HAP-1 (cell line): ENCODE measurements at places on chromosomes 11 and 22.
A peak's percentile ranks its signal among the peaks of the same experiment; 100 is the strongest.

- no peak for DNase-seq
Measured at GRCh38 chr11:32983506-32983905, 32.2 kb upstream of the DEPDC7 start.

- no peak for DNase-seq
Measured at GRCh38 chr11:71334191-71334590, 81.8 kb upstream of the SHANK2 start.

DNA sequence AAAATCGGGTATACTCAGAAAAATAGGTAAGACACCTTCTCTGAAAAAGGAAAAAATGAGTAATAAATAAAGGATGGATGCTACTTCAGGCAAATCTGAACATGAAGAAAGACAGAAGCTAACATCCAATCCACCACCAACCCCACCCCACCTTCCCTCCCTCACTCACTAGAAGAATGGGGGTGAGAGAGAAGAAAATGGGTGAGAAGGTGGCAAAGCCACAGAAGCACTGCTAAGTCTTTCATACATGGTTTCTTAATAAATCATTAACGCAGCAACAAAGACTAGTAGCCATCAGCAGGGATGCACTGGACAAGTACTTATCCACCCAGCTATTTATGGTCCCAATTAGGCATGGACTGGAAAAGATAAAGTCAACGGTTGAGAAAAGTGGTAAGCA lies 5.9 kb downstream of the FHIP1B start:
- DNase-seq = no peak

GRCh38 chr22:27799827-27800249 lies 1.7 kb downstream of the MN1 start:
- no peak for DNase-seq

DNA sequence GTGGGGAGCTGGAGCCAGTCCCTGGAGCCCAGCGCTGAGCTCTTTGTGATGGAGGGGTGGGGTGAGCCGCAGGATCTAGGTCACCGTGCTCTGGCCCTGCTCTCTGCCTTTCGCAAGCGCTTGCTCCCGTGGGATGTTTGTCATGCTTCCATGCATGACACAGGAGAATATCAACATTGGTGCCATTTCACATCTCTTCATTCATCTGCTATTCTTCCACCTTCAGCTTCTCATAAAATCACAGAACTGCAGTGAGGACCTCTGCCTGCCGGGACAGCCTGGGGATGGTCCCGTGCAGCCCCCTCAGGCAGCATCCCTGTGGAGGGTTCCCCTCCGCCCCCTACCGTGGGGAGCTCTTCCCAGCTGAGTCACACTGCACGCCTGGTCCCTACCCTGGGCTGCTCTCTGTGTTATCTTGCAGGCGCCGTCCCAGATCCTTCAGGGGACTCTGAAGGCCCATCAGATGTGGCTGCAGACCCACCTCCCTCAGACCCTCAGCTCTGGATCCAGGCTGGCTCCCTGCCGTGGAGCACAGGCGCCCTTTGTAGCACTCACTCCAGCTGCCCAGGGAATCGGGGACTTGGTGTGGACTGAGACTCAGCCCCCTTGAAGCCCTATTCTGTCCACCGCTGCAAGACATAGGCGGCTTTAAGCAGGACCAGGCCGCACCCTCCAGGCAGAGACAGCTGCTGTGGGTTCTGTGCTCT lies 5.1 kb upstream of the SEPTIN5 start:
- no peak for DNase-seq

- peak; percentile 18 for DNase-seq
Measured at GRCh38 chr22:27501191-27501936, 300.2 kb downstream of the MN1 start.

DNA sequence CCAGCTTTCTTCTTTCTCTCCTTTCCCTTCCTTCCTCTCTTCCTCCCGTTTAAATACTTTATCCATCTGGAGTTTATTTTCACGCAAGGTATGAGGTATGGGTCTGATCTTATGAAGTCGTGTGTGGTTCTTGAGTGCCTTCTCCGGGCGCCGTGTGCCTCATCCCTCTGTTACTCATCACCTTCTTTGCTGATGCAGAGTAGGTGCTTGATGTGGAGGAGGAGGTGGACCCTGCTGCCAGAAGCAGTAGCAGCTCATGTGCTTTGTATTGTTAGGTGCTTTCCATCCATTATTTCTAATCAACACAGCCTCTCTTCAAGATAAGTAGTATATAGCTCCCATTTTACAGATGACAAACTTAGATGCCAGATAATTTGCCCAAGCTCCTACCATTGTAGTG lies 47.0 kb downstream of the TNRC6B start:
- DNase-seq = no peak

DNA sequence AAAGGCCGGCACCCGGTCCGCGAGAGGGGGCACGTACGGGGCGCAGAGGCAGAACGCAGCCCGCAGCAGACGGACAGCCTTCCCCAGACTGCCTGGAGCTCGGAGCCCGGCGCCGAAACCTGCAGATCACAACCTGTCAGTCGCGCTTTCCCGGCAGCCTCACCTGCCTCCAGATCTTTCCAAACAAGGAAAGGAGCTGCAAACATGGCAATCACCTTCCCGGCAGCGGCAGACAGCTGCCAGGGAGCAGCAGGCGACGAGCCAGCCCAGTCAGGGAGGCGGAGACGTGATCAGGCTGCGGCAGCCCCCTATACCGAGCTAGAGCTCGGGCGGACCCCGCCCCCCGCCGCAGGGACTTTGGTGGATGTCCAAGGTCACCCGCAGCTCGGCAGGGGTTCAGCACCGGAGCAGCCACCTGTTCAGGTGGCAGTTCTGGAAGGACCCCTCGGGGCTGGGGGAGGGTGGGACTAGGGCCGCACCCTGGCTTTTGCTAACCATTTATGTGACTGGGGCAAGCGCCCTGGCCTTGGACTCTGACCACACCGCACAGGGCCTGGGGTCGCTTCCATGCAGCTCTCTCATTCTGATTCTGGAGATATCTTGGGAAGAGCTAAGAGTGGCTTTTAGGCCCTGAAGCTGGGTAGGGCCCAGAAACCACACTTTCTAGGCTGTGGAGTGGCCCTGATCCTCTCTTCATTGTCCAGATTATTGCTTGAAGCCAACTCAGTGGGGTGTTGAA lies 143.8 kb downstream of the NECTIN1 start:
- DNase-seq = no peak

- peak; percentile 43 for DNase-seq
Measured at GRCh38 chr11:63682066-63683021, 1.0 kb downstream of the RTN3 start.

GRCh38 chr11:57463671-57464538 lies 3.6 kb downstream of the RTN4RL2 start:
- no peak for DNase-seq

DNA sequence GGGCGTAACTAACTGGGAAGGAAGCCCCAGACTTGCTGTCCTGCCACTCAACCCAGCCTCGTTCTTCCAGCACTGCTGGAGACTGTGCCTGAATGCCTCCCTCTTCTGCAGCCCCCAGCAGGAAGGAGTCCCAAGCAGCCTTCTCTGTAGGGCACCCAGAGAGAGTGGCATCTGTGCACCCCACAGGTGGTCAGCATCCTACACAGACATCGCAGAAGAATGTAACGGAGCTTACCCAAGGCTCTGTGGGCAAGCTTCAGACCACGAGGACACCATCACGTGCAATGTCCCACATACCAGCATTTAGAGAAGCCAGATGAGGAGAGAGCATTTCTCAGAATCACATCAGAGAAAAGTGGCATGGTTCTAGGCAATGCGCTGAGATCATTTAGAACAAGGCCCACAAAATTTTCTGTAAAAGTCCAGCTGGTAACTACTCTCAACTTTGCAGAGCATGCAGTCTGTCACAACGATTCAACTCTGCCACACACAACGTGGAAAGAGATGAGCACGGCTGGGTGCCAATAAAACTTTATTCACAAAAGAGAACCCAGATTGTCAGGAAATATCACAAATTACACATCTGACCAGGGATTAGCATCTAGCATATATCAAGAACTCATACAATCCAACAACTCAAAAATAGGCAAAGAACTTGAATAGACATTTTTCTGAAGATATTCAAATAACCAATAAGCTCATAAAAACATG lies 33.4 kb downstream of the SHANK2 start:
- DNase-seq = no peak

DNA sequence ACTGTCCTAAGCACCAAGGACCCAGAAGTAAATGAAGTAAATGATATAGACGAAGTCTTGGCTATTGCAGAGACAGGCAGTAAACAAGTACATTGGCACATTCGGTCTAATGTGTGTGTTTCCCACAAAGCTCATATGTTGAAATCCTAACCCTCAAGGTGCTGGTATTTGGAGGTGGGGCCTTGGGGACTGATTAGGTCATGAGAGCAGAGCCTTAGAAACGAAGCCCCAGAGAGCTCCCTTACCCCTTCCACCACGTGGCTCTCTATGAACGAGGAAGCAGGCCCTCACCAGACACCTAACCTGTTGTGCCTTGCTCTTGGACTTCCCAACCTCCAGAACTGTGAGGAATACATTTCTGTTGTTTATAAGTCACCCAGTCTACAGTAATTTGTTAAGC lies 14.9 kb downstream of the CLMP start:
- no peak for DNase-seq

- DNase-seq = no peak
Measured at GRCh38 chr11:117361432-117361831, 33.8 kb downstream of the CEP164 start.

DNA sequence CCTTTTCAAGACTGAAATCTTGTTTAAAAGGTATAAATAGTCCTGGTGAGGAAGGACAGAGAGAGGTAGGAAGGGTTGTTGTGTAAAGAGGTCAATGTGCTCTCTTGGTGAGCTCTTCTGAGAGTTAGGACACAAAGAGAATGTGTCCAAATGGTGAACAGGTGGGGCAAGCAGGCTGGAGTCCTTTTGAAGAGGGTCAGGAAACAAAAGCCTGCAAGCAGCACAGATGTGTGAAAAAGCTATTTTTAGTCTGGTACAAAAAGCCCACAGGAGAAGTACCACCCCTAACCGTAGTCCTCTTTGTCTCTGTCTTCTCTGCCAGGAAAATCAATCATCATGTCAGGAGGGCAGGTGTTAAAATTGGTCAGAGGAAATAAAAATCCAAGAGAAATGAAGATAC lies 54.4 kb upstream of the SYN3 start:
- DNase-seq = no peak

DNA sequence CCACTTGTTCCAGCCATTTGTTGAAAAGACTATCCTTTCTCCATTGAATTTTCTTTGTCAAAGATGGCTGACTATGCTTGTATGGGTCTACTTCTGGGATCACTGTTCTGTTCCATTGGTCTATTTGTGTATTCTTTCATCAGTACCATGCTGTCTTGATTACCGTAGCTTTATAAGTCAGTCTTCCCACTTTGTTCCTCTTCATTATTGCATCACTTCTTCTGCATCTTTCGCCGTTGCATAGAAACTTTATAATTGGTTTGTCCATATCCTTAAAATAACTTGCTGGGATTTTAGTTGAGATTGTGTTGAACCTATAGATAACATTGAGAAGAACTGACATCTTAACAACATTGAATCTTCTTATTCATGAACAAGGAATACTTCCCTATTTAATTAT lies 598.8 kb downstream of the TBC1D22A start:
- DNase-seq = no peak

- no peak for DNase-seq
Measured at GRCh38 chr22:33418484-33418883, 360.3 kb upstream of the SYN3 start.

GRCh38 chr11:394034-394857 lies at the start of gene PKP3:
Gene PKP3 (plus strand): TSS chr11:394209. CDS start chr11:394293, 84 bp downstream.
- no peak for DNase-seq

GRCh38 chr11:60905047-60905446 lies 1.3 kb downstream of the PRPF19 start:
- DNase-seq = peak; percentile 75

DNA sequence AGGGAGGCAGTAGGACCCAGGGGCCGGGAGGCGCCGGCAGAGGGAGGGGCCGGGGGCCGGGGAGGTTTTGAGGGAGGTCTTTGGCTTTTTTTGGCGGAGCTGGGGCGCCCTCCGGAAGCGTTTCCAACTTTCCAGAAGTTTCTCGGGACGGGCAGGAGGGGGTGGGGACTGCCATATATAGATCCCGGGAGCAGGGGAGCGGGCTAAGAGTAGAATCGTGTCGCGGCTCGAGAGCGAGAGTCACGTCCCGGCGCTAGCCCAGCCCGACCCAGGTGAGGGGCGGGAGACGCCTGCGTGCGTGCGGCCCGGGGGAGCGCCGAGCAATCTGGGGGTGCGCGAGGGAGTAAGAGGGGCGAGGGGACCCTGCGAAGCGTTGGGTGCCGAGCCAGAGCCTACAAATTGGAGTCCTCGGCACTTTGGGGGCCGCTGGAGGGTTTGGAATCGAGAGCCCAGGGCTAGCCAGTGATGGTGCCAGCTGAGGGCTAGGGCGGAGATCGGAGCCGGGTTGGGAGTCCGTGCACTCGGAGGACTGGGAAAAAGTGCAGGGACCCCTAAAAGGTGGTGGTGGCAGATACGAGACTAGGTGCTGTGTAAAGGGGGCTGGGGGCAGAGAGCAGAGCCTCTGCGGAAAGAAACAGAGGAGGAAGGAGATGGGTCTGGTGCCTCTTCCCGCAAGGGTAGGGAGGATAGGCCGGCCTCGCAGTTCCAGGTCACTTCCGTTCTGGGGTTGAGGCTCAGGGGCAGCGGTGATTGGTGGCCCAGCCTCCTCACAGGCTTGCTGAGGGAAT lies at the start of gene SERPINH1:
Gene SERPINH1, plus strand, starts transcription at position 206 of the 788 bp plus-strand sequence. CDS start 4,097 bp downstream, outside the sequence.
- peak; percentile 91 for DNase-seq

GRCh38 chr11:104015649-104016415 lies 20.6 kb upstream of the DDI1 start:
- no peak for DNase-seq

- no peak for DNase-seq
Measured at GRCh38 chr22:21067075-21067900, 21.5 kb downstream of the LRRC74B start.

GRCh38 chr11:6856871-6857270 lies 6.0 kb upstream of the OR10A2 start:
- DNase-seq = no peak

- DNase-seq = no peak
Measured at GRCh38 chr11:69263736-69264052, 30.3 kb upstream of the MYEOV start.

DNA sequence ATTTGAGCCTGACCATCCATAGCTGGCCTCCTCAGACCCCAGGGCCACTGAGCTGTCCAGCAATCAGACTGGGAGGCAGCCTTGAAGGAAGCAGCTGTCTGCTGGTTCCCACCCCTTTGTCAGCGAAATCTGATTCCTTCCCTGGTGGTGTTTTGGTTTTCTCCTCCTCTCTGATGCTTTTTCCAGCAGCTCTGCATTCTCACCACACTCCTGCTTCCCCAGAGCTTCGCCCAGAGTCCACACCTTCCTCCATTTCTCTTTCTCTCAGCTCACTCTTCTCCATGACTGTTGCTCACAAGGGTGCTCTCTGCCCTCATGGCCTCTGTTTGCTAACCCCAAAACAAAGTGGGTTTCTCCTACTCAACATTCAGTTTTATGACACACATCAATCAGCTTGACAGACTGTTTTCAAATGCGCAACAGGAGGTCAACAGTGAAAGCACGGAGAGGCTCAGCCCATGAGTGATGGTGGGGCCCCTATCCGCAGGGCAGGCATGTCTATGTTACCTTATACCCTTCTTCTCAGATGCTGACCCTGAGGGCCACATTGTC lies 130.6 kb upstream of the MTNR1B start:
- no peak for DNase-seq

- no peak for DNase-seq
Measured at GRCh38 chr22:25940479-25940878, 198.5 kb downstream of the MYO18B start.

- peak; percentile 34 for DNase-seq
Measured at GRCh38 chr11:35850191-35850590, 93.7 kb upstream of the LDLRAD3 start.
